NCI-H1105 (cell line): ENCODE measurements at places on chromosomes 6 and 20.

GRCh38 chr6:153449279-153449678 is 318.2 kb upstream of the RGS17 start:
- DNase-seq, result no peak

GRCh38 chr20:19249106-19249879 is 36.9 kb downstream of the SLC24A3 start:
- DNase-seq, result no peak

GRCh38 chr20:11682285-11682684 is 235.4 kb upstream of the BTBD3 start:
- DNase-seq, result no peak

GRCh38 chr20:48760403-48760983 is 67.3 kb downstream of the PREX1 start:
- no peak for DNase-seq

DNA sequence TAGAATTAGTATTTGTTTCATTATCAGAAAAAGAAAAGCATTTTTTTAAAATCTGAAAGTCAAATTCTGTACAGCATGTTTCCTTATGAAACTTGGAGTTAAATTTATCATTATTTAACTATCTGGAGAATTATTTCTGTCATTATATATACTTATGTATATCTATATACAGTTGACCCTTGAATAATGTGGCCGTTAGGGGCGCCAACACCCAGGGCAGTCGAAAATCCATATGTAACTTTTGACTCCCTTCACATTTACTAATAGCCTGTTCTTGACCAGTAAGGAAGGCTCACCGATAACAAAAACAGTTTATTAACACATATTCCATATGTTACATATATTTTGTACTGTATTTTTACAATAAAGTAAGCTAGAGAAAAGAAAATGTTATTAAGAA is 341.2 kb downstream of the ADGRB3 start:
- no peak for DNase-seq

DNA sequence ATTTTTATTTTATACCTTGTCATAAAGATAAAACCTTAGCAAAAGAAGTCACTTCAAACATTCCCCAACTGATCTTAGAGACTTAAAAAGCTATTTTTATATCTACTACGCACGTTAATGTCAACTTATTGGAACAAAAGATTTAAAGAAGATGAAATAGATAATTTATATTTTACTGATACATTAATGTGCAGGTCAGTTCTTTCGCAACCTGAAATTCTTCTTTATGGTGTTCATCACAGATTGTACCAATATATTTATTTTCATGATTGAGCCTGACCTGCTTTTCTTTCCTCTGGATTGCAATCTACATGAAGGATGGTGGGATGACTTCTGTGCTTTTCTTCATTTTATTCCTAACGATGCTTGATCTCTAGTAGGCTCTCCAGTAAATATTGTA is 596.3 kb downstream of the PHF3 start:
- no peak for DNase-seq

DNA sequence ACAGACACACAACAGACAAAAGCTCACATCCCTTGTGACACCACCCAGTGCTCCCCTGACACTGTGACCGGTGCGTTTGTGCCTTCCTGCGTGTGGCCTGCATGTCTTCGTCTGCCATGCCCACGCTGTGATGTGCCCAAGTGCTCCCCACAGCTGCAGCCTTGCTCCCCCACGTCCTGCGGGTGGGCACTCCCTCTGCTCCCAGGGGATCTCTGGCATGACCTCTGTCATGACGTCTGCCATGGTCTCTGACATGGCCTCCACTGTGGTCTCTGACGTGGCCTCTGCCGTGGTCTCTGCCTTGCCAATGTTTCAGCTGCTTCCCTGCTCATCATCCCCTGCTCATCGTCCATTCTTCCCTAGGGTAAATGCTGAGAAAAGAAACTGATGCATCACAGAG is 200.9 kb downstream of the DLL1 start:
- DNase-seq, result no peak

GRCh38 chr6:5670381-5670780 is 336.3 kb downstream of the NRN1 start:
- no peak for DNase-seq

DNA sequence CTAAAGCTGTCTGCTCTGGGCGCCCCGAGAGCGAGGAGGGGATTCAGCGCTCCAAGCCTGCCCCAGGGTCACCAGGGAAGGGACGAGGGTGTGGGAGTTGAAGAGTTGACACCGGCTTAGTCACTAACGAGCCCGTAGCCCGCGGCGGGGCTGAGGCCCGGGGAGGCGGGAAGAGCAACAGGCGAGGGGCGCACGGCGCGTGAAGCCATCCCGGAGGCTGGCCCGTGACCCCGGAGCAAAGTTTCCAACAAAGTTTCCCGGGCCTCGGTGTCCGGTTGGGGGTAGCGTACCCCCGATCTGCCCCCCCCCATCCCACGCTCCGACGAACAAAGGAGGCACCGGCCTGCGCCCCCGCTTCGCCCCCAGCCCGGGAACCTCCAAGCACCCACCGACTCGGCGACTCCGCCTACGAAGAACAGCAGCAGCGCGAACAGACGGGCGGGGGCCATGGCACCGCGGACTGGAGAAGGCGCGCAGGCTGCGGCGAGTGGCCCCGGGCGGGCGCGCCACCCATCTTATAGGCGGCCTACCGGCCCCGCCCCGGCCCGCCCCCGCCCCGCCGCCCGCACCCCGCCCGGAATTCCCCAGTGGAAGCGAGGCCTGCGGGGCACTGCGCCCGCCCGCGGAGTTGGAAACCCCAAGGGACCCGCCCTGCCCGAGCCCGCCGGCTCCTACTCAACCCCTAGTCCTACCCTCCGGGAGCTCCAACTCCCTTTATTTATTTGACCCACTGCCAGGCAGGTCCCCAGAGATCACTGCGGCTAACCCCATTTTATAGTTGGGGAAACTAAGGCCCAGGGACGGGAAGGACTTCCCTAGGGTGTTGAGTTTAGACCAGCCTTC is at the start of gene SDC4:
Gene SDC4 (minus strand): TSS at position 489 of the 843 bp plus-strand sequence. CDS start 40 bp downstream, at position 449.
- peak; percentile 49 for DNase-seq

GRCh38 chr20:46851746-46852145 is 42.9 kb upstream of the EYA2 start:
- no peak for DNase-seq

DNA sequence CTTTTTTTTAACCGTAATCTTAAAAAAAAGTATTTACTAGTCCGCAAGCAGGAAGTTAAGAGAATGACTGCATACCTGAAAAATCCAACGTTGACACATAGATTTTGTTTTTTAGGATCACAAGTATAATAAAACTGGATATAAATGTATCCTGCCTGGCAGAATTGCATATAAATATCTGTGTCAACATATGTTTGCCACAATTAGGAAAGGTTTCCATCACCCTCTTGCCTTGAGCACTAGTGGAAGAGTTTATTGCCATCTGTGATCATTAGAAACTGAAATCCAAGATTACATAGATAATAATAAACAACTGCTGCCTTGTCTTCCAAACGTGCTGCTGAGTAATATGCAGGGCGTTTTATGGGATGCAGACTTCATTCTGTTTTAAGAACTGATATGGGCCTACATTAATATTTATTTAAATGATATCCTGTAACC is 27.9 kb downstream of the PLEKHG1 start:
- DNase-seq, result no peak

DNA sequence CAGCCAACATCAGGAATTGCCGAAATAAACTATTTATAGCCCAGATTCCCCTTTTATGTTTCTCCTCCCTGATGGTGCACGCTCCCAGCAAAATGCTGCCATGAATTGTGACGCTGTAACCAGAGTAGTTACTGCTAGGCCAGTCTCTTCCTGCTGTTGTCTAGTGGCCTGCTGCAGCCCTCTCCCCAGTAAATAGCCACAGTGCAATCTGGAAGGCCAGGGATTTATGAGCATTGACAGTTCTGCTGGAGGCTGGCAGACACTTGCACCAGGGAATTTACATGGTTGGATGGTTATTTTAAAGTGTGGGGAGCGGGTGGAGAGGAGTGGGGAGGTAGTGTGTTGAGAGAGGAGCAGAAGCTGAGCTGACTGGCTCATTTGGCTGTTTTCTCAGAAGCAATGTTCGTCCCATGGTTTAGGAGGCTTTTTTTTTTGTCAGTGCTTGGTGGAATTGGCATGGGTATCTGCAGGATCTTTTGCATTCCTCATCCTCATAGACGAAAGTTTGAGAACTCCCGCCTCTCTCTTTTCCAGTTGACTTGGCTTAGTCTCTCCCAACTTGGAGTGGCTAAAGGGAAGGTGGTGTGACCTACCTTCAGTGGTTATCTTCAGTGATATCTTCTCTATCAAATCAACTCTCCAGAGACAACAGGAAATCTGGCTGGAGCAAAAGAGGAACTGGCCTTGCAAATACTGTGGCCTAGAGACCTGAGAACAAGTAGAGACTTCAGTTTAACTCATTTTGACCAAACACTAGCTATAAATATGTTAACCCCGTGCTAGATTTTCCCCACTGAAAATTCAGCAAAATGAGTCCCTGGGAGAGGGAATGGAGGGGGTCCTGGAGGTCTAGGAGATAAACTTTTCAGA is 99.3 kb upstream of the VSTM2L start:
- no peak for DNase-seq

- peak; percentile 55 for DNase-seq
Measured at GRCh38 chr20:2172305-2173175, 70.9 kb downstream of the STK35 start.

DNA sequence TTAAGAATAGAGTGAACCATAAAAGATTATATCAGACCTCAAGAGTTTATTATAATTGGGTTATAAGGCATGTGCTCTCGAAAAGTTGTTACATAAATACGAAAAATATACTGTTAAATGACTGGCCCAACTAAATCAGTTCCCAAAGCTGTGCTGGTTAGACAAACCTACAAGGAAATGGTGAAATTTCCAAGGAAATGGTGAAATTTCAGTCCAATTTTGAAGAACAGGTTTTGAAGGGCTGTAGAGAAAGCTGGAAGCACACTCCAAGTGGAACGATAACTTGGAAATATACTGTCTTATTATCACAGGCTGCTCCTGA is 400 bp upstream of the TRMT11 start:
- no peak for DNase-seq

- DNase-seq, result peak; percentile 58
Measured at GRCh38 chr6:1311400-1312202, at the start of gene FOXQ1. TSS of gene FOXQ1 (plus strand) at chr6:1312098. CDS start at chr6:1312705, 607 bp downstream.

- DNase-seq, result no peak
Measured at GRCh38 chr6:87826424-87826823, 124.4 kb upstream of the AKIRIN2 start.

DNA sequence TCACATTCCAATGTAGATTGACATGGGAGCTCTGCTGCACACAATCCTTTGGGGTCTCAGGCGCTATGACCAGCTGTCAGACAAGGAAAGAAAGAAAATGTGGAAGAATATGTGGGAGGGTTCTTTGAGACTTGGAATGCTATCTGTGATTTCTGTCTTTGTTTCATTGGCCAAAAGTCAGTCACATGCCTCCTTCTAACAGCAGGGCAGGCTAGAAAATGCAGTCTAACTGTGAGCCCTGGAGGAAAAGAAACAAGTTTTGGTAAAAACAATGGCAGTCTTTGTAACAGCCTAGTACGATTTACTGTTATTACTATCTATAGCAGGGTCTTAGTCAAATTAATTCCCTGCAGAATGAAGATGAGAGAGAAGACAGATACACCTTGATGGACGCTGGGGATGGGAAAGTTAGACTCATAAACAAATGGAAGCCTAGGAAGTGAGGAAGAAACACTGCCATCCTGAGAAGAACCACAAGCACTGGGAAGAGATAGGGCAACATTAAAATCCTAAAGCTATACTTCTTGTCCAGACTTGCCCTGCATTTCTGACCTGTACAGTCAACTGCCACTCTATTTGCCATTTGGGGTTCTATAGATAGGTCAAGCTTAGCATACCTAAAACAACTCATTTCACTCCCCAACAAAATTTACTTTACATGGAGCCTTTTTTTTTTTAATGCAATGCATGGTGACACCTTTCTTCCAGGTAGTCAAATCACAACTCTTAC is 833.0 kb downstream of the KIF16B start:
- DNase-seq, result no peak

DNA sequence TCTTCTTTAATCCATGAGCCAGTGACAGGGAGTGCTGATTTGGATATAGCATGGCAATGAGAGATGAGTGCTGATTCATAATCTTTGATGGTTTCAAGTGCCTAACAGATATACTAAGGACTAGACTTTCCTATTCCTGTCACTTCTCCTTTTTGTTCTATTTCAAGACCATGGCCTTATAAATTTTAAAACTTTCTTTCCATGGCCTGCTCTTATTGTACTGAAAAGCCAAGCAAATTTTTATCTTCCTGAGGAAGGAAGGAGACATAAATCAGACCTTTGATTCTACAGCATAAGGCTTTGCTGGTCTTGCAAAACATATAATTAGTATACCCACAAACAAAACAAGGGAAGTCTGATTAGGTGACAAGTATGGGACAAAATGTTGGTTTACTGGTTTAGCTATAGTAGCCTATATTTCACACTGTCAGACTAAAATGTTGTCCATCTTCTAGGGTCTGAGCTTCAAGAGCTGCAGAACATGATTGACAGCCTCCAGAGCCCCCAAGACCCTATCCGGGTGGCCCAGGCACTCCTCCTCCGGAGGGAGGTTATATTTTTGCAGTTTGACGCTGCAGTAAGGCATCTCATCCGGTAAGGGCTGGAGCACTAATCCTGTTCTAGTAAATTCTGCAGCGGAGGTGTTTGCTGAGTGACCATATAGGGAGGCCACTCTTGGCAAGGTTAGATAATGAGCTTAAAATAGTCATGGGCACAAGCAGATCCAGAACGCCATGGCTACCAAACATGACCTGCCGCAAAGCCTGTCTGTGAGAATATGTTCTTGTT is 82.3 kb downstream of the CD164 start:
- DNase-seq, result no peak

- no peak for DNase-seq
Measured at GRCh38 chr6:158018851-158019361, 37.2 kb downstream of the SYNJ2 start.

GRCh38 chr6:34170346-34170745 is 24.5 kb upstream of the GRM4 start:
- DNase-seq, result no peak

GRCh38 chr6:56866917-56867522 is 87.9 kb upstream of the BEND6 start:
- no peak for DNase-seq

GRCh38 chr6:86477500-86478148 is 459.7 kb upstream of the HTR1E start:
- no peak for DNase-seq

DNA sequence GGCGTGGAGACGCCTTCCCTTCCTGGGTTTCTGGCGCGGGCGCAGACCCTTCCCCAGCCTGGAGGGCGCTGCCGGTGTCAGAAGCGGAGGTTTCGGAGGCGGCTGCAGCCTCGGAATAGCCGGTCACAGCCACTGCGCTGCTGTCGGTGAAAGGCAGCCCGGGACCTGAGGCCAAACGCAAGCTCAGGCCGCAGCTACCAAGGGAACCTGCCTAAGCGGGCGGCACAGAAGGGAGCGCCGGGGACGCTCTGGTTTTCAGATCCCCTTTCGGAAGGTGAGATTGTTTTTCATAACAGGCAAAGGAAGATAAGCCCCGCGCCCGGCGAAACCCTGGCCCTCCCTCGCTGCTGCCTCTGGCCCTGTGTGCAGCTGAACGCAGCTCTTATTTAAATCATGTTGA is 116.5 kb downstream of the FAM120B start:
- DNase-seq, result no peak

- no peak for DNase-seq
Measured at GRCh38 chr6:90431576-90431975, 134.9 kb upstream of the BACH2 start.
